Vein endothelial cell (primary cell): ENCODE measurements at places on chromosomes 13 and 19. TPM values are rescaled to one million over a fixed set of nuclear protein-coding genes. Genes with fewer than 3 reads are reported as not detected.

Gene GNG7
- 0.48 and 0.98 TPM in 2 replicates for total RNA-seq

Gene TMEM255B
- 24.8 and 36.1 TPM in 2 replicates for total RNA-seq

Gene TEX26
- total RNA-seq, result not detected in 2 replicates

Gene ACP7
- not detected in 2 replicates for total RNA-seq

Gene FUT3
- total RNA-seq, result not detected in 2 replicates

Gene ZIK1
- total RNA-seq, result 4.6 and 5.7 TPM in 2 replicates

Gene MYBPC2
- total RNA-seq, result not detected in 2 replicates

Gene DUS3L
- 32.0 and 37.2 TPM in 2 replicates for total RNA-seq

Gene HIF3A
- total RNA-seq, result 4.6 and 7.8 TPM in 2 replicates

Gene SLC25A41
- total RNA-seq, result 0.33 TPM in 1 of 2 replicates, not detected in the other

Gene PDX1
- total RNA-seq, result not detected in 2 replicates

Gene PRODH2
- not detected in 2 replicates for total RNA-seq

Gene ZNF563
- total RNA-seq, result 0.65 and 2.0 TPM in 2 replicates

Gene POU2F2
- total RNA-seq, result 1.3 and 1.5 TPM in 2 replicates

Gene BICRA
- 7.5 and 12.7 TPM in 2 replicates for total RNA-seq

Gene SWSAP1
- 1.7 and 2.3 TPM in 2 replicates for total RNA-seq

Gene C3
- total RNA-seq, result under 0.01 and 0.57 TPM in 2 replicates

Gene ZNF177
- total RNA-seq, result 0.98 and 1.3 TPM in 2 replicates

Gene BSG
- 421 and 479 TPM in 2 replicates for total RNA-seq

Gene BRCA2
- total RNA-seq, result 3.9 and 11.5 TPM in 2 replicates

Gene PRR20B
- total RNA-seq, result not detected in 2 replicates

Gene KCNC3
- total RNA-seq, result 0.19 and 0.65 TPM in 2 replicates

Gene S1PR4
- 0.67 and 1.6 TPM in 2 replicates for total RNA-seq

Gene METTL21C
- not detected in 2 replicates for total RNA-seq

Gene MAG
- total RNA-seq, result not detected in 2 replicates

Gene LILRB4
- not detected in 2 replicates for total RNA-seq

Gene NKPD1
- total RNA-seq, result 0.65 TPM in 1 of 2 replicates, not detected in the other

Gene SLC7A10
- total RNA-seq, result not detected in 2 replicates

Gene FXYD3
- not detected in 2 replicates for total RNA-seq

Gene CYP2F1
- not detected in 2 replicates for total RNA-seq

Gene ZSCAN4
- total RNA-seq, result under 0.01 and 0.10 TPM in 2 replicates

Gene GFY
- total RNA-seq, result not detected in 2 replicates

Gene DMKN
- total RNA-seq, result not detected in 2 replicates

Gene ZGLP1
- 0.33 and 0.38 TPM in 2 replicates for total RNA-seq

Gene CRX
- total RNA-seq, result not detected in 2 replicates

Gene IL17D
- 6.2 and 7.8 TPM in 2 replicates for total RNA-seq

Gene JSRP1
- not detected in 2 replicates for total RNA-seq

Gene NAPSA
- total RNA-seq, result under 0.01 TPM in 2 replicates

Gene LENG9
- 5.6 and 8.2 TPM in 2 replicates for total RNA-seq

Gene MBD3L5
- not detected in 2 replicates for total RNA-seq

Gene RINL
- total RNA-seq, result 7.8 and 14.0 TPM in 2 replicates

Gene PIN1
- total RNA-seq, result 83.0 and 92.1 TPM in 2 replicates

Gene MAP1S
- 54.5 and 65.0 TPM in 2 replicates for total RNA-seq

Gene ERICH4
- not detected in 2 replicates for total RNA-seq

Gene ZNF460
- total RNA-seq, result 74.9 and 77.1 TPM in 2 replicates

Gene ZNF844
- total RNA-seq, result 1.6 and 4.2 TPM in 2 replicates

Gene LYPD4
- not detected in 2 replicates for total RNA-seq
